Muscle of arm (tissue), 14 donors: ENCODE measurements at places on chromosomes 11 and 22. TPM values are rescaled to one million over a fixed set of nuclear protein-coding genes. Genes with fewer than 3 reads are reported as not detected.

The KRTAP5-9 gene
- polyA plus RNA-seq: not detected

The OR4C11 gene
- polyA plus RNA-seq: not detected

The CASP12 gene
- 0.54 TPM for polyA plus RNA-seq

The MAJIN gene
- not detected for polyA plus RNA-seq

The CEP126 gene
- polyA plus RNA-seq: 4.0 TPM

DNA sequence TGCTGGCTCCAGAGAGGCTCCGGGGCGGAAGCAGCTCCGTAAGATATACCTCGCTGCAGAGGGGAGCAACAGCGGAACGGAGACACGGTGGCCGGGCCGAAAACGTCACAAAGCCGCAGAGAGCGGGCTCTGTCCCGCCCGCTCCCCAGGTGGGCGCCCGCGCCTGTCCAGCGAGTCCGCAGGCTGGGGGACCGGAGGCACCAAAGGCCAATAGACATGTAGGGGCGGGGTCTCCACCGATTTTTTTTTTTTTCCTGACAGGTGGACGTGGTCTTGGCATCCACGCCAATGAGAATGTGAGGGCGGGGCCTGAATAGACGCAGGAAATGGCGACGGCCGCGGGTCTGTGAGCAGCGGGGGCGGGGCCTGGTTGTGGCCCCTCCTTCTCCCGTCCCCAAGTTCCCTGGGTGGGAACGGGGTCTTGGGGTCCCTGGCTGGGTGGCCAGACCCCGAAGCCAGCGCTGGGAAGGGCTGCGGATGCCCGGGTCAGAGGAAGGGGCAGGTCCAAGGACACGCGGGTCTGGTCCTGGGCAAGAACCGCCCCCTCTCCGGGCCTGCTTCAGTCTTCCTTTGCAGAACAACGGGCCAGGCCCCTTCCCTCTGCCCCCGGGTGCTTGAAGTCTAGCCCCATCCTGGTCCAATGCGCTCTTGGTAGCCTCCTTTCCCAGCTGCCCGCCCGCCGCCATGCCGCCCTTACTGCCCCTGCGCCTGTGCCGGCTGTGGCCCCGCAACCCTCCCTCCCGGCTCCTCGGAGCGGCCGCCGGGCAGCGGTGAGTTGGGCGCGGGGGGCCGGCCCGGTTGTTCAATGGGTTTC lies at the start of gene DNAJC4:
Gene DNAJC4, plus strand, starts transcription at position 378 of the 814 bp plus-strand sequence. Its CDS starts 307 bp downstream, at position 685.
- DNase-seq: peak; percentile 92

GRCh38 chr11:30956751-30957150 lies 370.6 kb upstream of the MPPED2 start:
- DNase-seq: no peak

- DNase-seq: no peak
Measured at GRCh38 chr11:108788565-108789199, 123.8 kb downstream of the DDX10 start.

GRCh38 chr11:115745066-115745465 lies 240.9 kb upstream of the CADM1 start:
- DNase-seq: no peak

- DNase-seq: no peak
Measured at GRCh38 chr11:132844956-132845696, 687.2 kb downstream of the OPCML start.

- no peak for DNase-seq
Measured at GRCh38 chr11:1553808-1554594, 18.1 kb downstream of the DUSP8 start.
